SJSA1 (cell line): ENCODE measurements at places on chromosomes 11 and 22. TPM values are rescaled to one million over a fixed set of nuclear protein-coding genes. Genes with fewer than 3 reads are reported as not detected.

- DNase-seq, result no peak
Observed at GRCh38 chr22:19566279-19567156, 42.3 kb upstream of the CLDN5 start.

DNA sequence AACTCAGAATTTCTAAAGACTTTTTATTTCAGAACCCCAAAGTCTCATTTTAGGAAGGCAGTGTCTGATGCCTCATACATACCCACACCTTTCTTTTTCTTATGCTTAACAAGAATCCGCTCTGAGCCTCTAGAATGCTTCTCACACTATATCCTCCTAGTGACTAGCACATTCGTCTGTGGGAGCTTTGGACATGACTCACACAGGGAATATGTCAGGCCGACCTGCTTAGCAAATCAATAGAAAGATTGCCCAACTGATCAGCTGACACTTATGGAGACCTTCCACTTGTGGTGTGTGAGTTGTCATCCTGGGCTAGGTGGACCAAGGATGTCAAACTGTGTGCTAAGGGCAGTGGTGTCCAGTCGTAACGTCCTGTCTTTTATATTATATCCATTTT, 129.9 kb upstream of the TTC12 start:
- DNase-seq, result no peak

DNA sequence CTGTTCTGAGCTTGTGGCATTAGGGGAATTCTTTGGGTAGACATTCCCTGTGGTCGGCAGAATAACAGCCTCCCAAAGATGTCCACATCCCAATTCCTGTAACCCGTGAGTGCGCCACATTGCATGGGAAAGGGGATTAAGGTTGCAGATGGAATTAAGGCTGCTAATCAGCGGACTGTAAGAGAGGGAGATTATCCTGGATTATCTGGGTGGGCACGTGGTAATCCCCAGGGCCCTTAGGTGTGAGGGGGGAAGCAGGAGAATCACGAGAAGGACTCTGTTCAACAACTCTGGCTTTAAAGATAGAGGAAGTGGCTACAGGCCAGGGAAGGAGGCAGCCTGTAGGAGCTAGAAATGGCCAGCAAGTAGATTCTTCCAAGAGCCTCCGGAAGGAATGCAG, 16.0 kb downstream of the CACNG2 start:
- DNase-seq, result no peak

DNA sequence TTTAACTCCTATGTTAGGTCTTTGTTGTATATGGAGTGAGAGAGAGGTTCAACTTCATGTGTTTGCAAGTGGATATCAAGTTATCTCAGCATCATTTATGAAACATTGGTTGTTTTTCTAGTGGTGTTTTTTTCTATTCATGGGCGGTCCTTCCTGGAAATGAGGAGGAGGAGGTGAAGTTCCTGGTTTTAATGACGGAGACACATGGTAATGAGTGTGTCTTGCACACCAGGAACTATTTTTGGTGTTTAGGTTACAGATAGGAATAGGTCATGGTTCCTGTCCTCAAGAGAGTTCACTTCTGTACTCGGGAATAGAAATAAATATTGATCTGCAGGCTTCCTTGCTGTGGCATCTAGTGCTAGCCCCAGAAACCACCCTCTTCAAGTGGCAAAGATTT, 74.9 kb downstream of the JAM3 start:
- DNase-seq, result no peak

GRCh38 chr11:118746988-118747585, 43.9 kb downstream of the DDX6 start:
- DNase-seq, result no peak

KCNJ5 gene
- not detected in 2 replicates for total RNA-seq

GRK2 gene
- 96.2 and 138 TPM in 2 replicates for total RNA-seq

ARHGAP20 gene
- 1.1 and 2.2 TPM in 2 replicates for total RNA-seq

DNA sequence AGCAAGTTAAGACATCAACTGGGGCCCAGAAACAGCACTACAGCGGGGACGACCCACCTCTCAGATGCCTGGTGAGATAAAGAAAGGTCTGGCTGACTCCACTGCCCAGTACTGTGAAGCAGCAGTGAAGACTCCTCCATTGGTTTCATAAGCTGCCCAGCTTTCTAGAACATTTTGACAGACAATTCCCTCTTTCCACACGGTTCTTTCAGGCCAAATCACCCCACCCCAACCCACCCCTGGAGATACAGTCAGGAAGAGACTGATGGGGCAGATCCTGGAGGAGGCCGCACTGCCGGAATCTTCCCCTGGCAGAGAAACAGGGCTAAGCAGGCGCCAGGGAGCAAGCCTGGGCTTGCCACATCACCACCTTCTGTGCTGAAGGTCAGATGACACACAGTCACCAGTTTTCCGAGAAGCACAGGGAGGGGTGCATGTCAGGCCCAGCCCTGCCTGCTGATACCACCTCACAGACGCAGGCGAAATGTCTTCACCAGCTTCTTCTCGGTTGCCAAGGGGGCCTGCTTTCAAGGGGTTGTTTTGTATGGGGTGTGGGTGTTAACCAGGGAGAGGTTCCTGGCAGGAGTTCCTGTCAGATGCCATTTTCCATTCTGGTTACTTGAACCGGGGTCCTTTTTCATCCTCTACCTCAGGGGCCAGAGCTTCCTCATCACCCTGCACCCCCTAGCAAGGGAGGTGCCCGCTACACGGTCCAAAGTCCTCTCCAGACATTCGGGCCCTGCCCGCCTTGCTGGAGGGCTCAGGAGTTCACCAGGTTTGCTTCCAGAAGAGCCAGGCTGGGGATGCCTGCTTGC, 1.4 kb upstream of the NEAT1 start:
- DNase-seq, result peak; percentile 97

KDM4D gene
- 0.41 and 1.5 TPM in 2 replicates for total RNA-seq

DNA sequence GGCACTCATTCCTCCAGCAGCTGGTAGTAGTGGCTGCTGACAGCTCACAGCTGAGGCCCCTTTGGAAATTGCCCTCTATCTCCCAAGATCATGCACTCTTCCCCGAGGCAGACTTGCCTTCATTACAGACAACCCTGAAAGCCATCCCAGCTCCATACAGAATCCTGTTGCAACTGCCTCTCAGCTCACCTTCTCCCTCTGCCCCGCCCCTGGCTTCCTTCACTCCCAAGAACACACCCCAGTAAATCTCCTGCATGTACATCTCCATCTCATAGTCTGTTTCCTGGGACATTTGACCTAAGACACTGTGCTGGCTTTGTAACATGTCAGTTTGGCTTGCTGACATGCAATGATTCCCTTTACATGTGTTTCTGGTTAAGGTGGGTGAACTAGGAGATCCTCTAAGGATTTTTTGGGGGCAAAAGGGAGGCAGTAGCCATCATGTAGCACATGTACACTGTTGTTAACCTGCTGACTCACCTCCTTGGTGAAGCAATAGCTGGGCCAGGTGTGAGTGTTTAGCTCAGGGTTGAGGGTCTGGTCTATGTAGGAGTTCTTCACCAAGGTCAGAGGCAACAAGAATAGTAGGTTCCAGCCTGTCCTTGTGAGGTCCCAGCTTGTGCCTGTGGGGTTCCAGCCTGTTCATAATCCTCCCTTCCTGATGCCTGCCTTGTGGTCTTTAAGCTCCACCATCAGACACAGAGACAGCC, 179.6 kb downstream of the CSNK2A3 start:
- DNase-seq, result no peak

PDE2A gene
- not detected in 2 replicates for total RNA-seq

DNA sequence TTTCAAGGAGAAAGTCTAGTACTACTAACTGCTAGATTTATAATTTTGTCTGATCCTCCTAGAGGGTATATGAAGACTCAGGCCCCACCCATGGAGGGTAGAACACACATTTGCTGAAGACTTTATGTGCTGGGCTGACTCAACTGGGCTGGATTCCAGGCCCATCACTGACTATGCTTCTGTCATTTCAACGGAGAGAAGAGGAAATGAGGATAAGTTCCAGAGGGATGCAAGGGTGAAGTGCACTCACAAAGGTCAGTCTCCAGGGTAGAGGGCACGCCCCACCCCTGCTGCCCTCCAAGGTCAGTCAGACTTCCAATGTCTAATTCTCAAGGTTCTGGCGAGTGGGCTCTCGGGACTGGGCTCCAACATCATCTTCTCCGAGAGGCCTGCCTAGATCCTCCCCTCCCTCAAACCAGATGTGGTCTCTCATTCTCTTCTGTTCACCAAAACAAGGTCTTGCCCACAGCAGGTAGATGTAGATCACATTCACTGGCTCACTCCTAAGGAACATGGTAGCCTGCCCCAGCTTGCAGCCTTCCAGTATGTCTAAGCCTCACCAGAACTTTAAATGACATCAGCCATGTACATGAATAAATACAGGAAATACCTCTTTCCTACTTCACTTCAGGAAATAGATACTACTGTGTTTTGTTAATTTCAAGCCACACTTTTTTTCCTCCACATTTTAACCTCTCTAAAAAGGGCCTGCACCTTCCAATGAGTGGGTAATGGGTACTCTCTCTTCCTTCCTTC, 7.3 kb upstream of the C11orf86 start:
- DNase-seq, result no peak

- DNase-seq, result no peak
Observed at GRCh38 chr11:5631969-5632635, 7.3 kb downstream of the TRIM34 start.

- no peak for DNase-seq
Observed at GRCh38 chr22:17779286-17780115, 5.2 kb upstream of the BID start.

GRCh38 chr11:74608431-74608830, 16.0 kb downstream of the POLD3 start:
- no peak for DNase-seq

B4GALNT4 gene
- not detected in 2 replicates for total RNA-seq

- DNase-seq, result peak; percentile 62
Observed at GRCh38 chr11:57649826-57650738, at the start of gene YPEL4. Gene YPEL4, minus strand, starts transcription at chr11:57649912. Its CDS starts 2,805 bp downstream, at chr11:57647107.

GRCh38 chr22:40973144-40973543, 22.0 kb downstream of the RBX1 start:
- no peak for DNase-seq

DNA sequence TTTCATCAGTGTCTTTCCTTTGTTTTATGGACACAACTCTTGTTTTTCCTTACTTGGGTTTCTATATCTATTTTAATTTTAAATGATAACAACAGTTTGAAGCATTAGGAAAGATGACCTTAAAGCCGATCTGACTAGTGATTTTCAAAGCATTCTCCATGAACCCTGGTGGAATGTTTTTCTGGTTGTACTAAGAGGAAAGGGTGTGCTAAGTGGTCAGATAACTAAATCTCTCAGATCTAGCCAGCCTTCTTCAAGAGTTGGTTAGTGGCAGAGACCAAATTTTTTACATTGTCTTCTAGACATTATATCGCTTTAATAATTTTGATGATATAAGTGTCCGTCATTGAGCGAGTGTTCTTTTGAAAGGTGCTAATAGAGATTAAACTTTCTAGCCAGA, 134.4 kb downstream of the METTL15 start:
- no peak for DNase-seq

- DNase-seq, result no peak
Observed at GRCh38 chr11:28347371-28347770, 239.2 kb downstream of the METTL15 start.

TPBGL gene
- total RNA-seq, result not detected in 2 replicates

GRCh38 chr11:13140028-13140870, 131.1 kb downstream of the RASSF10 start:
- peak; percentile 73 for DNase-seq

- DNase-seq, result no peak
Observed at GRCh38 chr11:128196235-128196634, 391.1 kb downstream of the ETS1 start.

- peak; percentile 100 for DNase-seq
Observed at GRCh38 chr22:35627267-35628041, 10.3 kb upstream of the MB start.

IL18 gene
- total RNA-seq, result 1.2 and 2.1 TPM in 2 replicates

STK33 gene
- total RNA-seq, result 0.21 TPM in 1 of 2 replicates, not detected in the other

C22orf31 gene
- not detected in 2 replicates for total RNA-seq

DNA sequence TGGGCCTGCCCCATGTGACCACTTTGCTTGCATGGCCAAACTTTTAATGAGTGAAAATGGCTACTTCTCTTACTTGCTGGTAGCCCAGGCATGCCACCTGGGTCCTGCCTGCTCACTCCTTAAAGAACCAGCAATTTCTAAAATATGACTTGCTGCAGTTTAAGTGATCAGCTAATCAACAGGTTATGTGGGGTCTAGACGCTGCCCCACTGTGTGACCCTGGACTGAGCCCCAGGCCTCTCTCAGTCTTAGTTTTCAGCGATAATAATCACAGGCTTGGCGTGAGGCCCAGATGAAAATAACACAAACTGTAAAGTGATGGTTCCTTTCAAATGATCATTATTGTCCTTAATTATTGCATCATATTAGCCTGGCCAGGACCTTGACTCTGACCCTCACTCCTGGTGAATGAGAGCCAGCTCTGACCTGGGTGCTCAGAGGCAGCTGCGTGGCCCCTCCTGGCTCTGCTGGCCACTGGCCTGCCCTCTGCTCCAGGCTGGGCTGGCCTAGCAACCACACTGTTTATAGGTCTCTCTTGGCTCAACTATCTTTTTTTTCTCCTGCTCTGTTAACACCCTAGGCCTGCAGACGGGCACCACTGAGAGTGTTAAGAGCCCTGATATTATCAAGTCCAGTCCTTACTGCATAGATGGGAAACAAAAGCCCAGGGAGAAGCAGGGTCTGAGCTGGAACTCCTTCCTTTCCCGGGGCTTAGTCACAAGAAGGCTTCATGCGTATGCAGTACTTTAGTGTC, 89.7 kb downstream of the RRM1 start:
- peak; percentile 31 for DNase-seq

DNA sequence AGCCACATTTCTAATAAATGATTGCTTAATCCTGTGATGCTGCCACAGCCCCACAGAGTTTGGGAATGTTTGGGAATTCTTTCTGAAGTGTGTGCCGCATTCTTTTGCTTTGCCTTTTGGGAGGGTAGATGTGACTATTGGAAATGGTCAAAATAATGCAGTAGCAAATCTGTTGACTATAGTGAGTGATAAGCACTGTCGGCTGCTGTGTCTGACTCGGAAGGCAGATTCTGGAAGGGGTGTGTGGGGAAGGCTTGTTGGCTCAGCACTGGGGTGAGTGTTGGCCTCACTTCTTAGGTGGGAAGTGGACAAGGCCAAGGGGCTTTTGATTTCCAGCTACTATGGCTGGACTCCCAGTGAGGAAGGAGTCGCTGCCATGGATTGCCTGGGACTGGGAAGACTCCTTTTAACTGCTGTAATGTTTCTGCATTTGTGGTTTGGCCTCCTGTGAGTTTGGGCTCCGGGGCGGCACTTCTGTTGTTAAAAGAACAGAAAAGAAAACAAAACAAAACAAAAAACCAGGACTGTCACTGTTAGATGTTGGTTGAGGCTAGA, 20.1 kb downstream of the ZBTB16 start:
- no peak for DNase-seq

GRCh38 chr11:77144857-77145428, 16.9 kb downstream of the MYO7A start:
- no peak for DNase-seq

YPEL4 gene
- not detected in 2 replicates for total RNA-seq

NLRP6 gene
- not detected in 2 replicates for total RNA-seq
